SJCRH30 (cell line): ENCODE measurements at places on chromosomes 7 and 10.

GRCh38 chr10:71396711-71397295 is at the start of gene CDH23:
CDH23 (plus strand) TSS chr10:71396920; CDS start chr10:71439832, 42,912 bp downstream.
- DNase-seq, result peak; percentile 32

GRCh38 chr7:107959527-107959898 is 43.4 kb downstream of the LAMB1 start:
- DNase-seq, result no peak

- no peak for DNase-seq
Observed at GRCh38 chr10:111266165-111266564, 189.3 kb downstream of the ADRA2A start.

DNA sequence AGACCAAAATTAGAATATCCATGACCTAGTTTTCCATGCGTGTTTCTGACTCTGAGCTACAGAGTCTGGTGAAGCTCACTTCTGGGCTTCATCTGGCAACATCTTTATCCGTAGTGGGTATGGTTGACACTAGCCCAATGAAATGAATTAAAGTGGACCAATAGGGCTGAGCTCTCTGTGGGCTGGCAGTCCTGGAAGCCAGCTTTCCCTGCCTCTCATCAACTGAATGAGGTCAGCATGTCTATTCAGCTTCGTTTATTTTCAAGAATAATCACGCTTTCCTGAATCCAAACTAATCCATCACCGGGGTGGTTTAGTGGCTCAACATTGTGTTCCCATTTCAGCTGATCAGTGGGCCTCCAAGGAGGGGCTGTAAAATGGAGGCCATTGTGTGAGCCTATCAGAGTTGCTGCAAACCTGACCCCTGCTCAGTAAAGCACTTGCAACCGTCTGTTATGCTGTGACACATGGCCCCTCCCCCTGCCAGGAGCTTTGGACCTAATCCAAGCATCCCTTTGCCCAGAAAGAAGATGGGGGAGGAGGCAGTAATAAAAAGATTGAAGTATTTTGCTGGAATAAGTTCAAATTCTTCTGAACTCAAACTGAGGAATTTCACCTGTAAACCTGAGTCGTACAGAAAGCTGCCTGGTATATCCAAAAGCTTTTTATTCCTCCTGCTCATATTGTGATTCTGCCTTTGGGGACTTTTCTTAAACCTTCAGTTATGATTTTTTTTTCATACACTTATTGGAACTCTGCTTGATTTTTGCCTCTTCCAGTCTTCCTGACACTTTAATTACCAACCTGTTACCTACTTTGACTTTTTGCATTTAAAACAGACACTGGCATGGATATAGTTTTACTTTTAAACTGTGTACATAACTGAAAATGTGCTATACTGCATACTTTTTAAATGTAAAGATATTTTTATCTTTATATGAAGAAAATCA is 35.5 kb downstream of the CAV1 start:
- DNase-seq, result peak; percentile 60

DNA sequence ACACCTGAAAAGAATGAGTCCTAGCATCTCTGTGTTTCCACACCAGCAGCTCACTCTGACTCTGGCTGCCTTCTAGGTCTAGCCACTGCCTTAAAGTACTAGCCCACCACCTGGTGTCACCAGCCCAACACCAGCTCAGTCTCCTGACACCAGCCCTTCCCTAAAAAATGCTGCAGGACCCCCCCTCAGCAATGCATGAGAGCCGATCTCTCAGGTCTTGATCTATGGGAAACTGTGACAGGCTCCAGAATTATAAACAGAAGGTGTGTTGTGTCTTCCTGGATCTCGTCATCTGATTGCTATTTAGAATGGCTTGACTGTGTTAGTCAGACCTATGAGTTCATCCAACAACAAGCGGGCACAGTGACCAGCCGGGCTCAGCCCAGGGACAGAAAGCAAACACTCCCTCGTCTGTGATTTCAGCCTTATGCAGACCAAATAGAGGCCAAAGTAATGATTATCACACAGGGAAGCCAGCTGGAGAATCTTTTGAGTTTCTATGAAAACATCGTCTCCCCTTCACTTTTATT is 66.6 kb downstream of the CUBN start:
- DNase-seq, result peak; percentile 67

- DNase-seq, result no peak
Observed at GRCh38 chr10:78817361-78817760, 251.4 kb upstream of the ZMIZ1 start.

GRCh38 chr10:44910602-44911001 is 535 bp upstream of the TMEM72 start:
- DNase-seq, result no peak

DNA sequence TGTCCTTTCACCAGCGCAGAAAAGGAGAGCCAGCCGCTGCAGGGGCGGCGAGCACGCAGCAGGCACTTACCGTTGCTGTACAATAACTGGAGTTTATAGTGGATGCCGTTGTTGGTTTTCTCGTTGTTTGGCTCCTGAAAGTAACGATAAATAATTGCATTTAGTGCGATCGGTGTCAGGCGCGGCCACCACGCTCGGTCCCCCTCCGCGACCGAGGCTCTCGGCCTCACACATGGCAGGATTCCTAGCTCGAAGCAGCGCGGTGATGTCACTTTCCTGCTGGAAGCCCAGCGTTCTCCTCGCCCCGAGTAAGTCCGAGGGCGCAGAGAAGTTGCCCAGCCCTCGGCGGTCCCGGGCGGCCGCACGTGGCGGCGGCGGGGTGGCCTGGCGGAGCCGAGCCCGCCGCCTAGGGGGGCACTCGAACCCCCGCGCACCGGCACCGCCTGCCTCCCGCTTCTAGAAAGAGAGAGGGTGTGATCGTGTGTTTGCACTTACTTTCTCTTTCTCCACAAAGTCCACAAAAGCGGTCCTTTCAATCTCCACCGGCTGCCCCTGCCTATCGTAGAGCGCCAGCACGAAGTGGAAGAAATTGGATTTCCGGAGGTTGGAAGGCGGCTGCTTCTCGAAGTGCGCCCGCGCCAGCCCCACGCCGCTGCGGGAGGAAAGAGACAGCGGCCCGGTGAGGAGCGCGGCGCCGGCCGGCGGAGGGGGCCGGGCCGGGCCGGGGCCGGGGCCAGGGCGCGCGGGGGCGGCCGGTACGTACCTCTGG is 1.0 kb downstream of the EBF3 start:
- DNase-seq, result peak; percentile 59

GRCh38 chr7:71896535-71896934 is 515.6 kb downstream of the CALN1 start:
- no peak for DNase-seq

DNA sequence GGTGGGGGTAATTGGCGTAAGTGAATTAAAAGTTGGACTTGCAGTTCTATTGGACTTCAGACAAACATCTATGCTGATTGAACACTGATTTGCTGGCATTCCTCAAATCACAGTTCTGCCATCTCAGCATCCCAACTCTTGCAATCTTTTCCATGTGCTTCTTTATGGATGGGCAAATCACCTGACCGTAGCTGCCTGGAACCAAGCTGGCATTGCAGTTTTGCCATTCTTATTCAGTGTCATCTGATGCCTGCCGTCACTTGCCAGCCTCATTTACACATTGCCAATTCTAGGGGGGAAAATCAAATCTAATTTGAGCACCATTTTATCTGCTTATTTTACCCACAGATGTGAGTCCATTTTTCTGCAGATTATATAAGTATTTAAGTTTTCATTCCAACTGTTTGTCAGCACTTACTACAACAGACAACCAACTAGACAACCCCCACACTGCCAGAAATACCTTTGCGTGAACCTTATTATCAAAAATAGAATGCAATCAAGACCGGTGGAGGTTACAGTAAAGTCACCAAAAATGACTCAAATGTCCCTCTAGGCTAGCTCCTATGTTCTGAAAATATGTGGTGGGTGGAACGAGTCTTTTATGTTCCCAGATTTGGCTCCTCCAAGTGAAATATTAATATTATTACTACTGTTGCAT is 172.3 kb upstream of the CTBP2 start:
- DNase-seq, result no peak

GRCh38 chr7:6175645-6176044 is 96.8 kb downstream of the CYTH3 start:
- DNase-seq, result no peak

DNA sequence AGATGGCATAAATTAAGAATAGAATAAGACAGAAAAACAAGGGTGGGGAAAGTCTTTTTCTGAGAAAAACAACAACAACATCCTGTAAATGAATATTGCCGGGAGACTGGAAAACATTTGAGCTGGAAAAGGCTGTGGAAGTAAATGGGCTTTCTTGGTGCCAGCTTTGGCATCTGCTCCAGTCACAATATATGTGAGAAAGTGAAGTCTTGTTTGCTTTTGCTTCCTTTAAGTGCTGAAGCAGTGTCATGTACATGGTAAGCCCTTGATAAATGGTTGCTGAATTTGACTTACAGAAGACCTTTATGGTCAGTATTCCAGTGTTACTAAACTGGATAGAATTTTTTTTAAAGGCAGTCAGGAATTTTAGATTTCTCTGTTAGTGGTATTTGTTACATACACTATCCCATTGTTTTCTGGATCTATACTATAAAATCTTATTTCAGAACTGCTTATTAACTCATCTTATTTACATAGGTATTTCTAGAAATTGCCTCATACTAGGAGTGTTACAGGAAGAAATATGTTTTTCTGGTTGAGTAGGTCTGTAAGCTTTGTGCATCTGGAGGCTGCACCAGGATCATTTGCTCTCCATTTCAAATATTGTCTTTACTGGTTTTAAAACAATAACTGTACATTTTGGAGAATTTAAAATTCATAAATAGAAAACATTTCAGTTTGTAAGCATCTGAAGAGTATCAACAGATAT is 201.7 kb upstream of the FOXP2 start:
- DNase-seq, result no peak

DNA sequence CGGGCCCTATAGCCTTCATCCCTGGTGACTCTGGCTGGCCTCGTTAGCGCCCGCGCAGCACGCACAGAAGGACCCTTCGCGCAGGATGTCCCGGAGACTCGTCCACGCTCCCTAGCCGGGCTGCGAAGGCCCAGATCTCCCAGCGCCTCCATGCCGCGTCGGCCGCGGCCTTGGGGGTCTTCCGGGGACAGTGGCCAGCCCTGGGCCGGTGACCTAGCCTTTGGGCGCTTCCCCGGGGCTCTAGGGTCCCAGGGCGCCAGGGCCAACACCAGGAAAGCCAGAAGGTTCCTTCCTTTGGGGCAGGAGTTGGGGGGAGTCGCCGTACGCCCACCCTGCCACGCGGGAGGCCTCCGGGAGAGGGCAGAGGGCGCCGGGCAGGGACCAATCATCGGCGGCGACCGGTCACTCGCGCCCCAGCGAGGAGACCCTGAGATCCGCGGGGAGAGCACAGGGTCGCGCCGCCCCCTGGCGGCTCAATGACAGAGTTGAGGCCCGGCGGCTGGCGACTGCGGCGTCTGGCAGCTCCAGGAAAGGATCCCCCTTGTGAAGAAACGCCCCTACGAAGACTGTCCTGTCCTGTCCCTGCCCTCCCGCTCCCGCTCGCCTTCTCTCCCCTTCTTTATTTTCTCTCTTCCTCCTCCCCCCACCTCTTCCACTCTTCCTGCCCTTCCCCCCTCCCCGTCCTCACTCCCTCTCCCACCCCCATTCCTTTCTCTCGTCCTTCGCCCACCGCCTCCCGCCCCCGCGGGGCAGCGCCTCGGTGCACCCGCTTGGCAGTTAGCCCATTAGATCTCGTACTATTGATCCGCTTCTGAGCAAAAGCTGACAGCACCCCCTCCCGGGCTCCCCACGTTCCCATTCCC is 62.3 kb upstream of the LBX1 start:
- DNase-seq, result peak; percentile 96

- peak; percentile 44 for DNase-seq
Observed at GRCh38 chr10:114548662-114549061, 109.4 kb downstream of the ABLIM1 start.

GRCh38 chr10:118737603-118738302 is 17.0 kb downstream of the CACUL1 start:
- no peak for DNase-seq

DNA sequence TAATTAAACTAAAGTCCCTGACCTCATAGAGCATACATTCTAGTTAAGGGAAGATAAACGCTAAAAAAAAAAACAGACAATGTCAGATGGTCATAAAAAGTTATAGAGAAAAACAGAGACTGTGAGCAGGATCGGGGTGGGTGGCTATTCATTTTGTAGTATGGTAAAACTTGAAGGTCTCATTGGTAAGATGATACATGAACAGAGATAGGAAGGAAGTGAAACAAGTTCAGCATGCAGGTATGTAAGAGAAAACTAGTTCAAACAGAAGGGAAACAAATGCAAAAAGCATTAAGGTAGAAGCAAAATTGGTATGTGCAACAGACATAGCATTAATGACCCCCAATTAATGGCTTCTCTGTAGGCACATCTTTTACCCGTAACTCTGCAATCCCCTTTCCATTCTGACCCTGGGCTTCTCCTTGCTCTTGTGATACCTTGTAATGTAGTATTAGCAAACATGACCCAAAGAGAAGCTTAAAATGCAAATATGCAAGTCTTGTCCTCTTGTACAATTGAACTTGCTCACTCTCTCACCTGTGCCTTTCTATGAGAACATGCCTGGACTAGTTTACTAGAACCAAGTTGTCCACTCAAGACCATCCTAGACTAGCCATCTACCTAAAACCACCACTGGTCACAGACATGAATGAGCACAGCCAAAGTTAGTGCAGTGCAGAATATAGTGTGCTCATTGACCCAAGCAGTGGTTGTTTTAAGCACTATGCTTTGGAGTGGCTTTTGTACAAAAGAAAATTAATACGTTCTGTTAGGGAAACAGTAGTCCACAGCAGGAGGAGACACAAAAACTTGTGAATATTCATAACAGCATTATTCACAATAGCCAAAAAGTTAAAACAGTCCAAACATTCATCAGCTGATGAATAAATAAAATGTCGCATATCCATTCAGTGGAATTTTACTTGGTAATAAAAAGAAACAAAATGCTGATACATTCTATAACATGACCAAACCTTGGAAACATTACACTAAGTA is 57.0 kb downstream of the BRAF start:
- no peak for DNase-seq

- no peak for DNase-seq
Observed at GRCh38 chr10:1425879-1426278, 311.4 kb downstream of the ADARB2 start.

DNA sequence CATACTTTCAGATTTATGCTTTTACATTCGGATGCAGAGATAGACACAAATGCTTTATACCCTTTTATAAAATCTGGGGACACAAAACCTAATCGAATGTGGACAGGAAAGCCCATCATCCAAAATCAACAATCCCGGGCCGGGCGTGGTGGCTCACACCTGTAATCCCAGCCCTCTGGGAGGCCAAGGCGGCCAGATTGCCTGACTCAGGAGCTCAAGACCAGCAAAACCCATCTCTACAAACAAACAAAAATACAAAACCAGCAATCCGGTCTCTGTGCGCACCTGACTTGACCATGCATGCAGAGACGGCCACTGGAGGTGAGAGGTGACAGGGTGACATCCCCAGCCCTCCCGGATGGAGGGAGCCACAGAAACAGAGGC is 13.5 kb downstream of the COBL start:
- no peak for DNase-seq

GRCh38 chr7:76997381-76998284 is 34.5 kb downstream of the SPDYE17 start:
- DNase-seq, result no peak

DNA sequence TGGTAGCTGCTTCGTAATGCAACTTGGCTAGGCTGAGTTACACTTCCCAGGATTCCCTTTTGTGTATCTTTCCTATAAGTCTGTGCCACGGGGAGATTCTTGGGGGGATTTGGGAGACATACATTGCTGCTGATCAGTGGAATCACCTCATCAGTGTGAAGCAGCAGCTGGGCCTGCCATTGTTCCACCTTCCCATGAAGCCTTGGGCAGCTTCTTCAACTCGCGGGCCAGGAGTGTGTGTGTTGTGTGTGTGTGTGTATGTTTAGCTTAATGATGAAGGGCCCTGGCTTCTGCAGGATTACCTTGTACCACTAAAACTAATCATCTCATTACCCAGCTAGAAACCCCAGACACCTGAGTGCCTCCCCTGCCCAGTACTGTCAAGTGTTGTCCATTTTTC is 33.3 kb upstream of the ARHGAP22 start:
- DNase-seq, result no peak
